ENCODE measurements at places on chromosomes 4 and X.
A peak's percentile ranks its signal among the peaks of the same experiment; 100 is the strongest.

GRCh38 chr4:17232566-17233253, 279.2 kb downstream of the QDPR start:
- no peak for DNase-seq

- no peak for DNase-seq
These were observed 242.7 kb upstream of the NWD2 start for GRCh38 chr4:37001688-37002436.

DNA sequence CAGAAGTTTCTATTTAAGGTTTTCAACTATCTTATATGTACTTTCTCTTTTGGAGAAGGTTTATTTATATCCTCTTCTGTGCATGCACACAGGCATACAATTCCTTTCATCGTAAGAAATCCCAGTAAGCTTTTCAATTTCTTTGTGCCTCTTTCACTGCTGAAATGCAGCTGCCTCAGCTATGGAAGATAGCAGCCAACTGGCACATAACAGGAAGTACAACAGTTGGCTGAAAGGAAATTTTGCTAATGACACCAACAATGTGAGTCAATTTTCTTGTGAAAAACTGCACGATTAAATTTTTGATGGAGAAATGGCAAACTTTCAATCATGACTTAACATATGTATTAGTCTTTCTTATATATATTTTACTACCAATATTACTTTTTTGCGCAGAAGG, 74.5 kb upstream of the PAQR3 start:
- DNase-seq: no peak

DNA sequence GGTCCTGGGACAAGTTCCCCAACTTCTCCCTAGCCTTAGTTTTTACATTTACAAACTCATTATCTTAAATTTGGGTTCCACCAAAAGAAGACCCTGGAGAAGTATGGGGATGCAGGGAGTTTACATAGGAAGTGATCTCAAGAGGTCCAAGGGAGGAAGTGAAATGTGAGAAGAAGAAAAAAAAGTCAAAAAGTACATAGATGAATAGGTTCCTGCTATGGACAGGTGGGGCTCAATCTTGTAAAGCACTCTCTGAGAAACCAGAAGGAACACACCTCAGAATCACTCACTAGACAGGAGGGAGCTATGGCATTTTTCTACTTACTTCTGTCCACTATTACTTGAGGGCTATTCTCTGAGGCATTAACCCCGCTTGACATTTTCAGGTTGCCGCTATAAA, 56.6 kb downstream of the ARHGAP6 start:
- no peak for DNase-seq

GRCh38 chr4:119664168-119664907, 35.7 kb upstream of the PDE5A start:
- DNase-seq: no peak

- DNase-seq: no peak
These were observed 178.7 kb upstream of the FAT1 start for GRCh38 chr4:186902361-186902760.

DNA sequence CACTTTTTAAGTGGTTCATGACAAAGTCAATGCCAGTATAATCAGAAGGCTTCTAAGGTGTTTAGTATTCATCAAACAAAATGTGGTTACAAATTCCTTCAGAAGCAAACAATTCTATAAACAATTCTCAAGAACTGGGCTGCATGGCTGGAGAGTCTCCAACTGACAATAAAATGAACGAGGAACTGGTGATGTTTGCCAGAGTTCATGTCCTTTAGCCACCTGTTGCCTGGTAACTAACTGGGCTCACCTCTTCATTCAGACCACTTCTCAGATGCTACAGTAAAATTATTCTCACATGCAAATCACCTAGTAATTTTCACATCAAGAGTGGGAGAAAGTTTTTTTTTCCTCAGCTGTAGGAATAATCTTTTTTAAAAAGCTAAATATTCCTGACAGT, 53.3 kb downstream of the CAMK2D start:
- DNase-seq: no peak

DNA sequence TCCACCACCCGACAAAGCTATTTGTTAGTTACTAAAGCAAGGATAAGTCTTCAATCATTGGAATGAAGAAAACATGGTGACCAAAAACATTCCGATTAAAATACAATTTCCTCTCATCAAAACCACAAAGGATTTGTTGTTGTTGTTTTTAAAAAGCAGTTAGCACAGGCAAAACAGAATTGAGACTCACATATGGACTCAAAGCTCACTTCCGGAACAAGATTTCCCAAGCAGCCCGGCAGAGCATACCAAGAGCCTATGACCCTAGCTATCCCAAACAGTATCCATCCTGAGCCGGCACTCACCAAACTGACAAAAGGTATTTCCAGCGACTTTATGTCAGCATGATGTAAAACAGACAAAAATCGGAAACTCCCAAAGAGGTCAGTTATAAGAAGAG, 39.9 kb downstream of the ADGRA3 start:
- DNase-seq: no peak

GRCh38 chr4:140757232-140757630, 1.0 kb upstream of the TBC1D9 start:
- no peak for DNase-seq

DNA sequence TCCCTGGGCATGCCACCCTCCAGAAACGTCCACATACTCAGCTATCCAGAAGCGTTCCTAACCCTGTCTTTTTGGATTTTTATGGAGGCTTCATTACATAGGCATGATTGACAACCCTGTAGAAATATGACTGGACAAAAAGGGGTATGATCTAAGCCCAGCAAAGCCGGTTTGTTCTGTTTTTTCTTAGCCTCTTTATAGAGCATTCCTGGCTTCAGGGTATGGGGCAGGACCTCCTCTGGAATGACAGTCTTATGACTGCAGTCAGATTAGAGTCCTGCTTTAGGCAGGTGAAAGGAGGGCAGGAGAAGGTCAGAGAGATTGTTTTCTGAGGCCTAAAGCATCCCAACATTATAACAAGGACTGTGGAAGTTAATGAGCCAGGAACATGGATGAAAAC, 137.4 kb downstream of the DCLK2 start:
- DNase-seq: no peak

GRCh38 chr4:76582074-76582816, 147.2 kb downstream of the SHROOM3 start:
- DNase-seq: no peak

- no peak for DNase-seq
These were observed 100.9 kb downstream of the PTCHD1 start for GRCh38 chrX:23435575-23435974.

DNA sequence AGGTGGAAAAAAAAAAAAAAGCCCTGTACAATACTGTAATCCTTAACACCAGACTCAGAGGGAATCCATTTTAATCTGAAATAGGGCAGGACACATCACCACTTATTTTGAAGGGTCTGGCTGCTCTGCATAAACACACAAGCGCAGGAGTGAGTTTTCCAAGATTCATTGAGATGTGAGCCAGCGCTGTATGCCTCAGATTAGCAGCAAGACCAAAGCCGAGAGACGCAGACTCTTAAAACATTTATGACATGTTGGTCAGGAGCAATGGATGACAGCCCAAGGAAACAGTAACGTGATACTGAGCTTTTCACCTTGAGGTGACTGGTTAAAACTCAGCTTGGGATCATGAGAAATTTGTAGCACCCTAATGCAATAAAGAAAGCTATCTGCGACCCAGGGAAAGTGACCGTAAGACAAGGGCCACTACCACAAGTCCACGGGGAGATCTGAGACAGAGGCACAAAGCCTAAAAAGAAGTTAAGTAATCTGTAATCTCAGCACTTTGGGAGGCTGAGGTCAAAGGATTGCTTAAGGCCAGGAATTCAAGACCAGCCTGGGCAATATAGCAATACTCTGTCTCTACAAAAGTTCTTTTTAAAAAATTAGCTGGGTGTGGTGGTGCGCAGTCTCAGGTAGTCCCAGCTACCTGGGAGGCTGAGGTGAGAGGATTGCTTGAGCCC, 210.6 kb downstream of the COL25A1 start:
- no peak for DNase-seq

- DNase-seq: no peak
These were observed 133.8 kb downstream of the AFF1 start for GRCh38 chr4:87068583-87069021.

DNA sequence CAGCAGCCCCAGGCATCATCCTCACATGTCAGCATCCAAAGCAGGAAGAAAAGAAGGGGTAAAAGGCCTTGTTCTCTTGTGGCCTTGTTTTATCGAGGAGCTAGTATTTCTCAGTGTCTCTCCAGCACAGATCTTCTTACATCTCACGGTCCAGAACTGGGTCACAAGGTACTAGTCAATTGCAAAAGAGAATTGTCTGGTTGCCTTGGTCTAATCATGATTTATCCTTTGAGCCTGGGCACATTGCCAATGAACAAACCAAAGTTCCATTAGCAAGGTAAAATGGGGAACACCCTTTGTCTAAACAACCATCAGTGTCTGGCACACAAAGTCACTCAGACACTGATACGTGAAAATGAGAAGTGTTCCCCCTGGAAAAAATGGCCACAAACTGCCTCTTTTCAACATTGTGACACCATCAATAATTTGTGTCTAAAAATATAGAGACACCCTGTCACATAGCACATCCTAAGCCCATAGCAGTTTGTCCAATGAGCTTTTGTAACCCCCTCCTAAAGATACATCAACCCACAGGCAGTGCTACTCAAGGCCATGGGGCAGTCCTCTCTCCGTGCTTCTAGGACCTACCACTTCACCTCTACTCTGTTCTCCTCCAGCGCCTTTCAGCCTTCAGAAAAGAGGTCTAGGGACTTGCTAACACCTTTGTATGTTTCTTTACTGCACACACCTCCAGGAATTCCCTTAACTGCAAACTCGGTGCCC, 534.4 kb downstream of the MID1IP1 start:
- DNase-seq: no peak

GRCh38 chr4:167238226-167238625, 3.9 kb upstream of the SPOCK3 start:
- no peak for DNase-seq

GRCh38 chrX:65595460-65595876, 60.9 kb upstream of the LAS1L start:
- peak; percentile 96 for DNase-seq

GRCh38 chr4:125641611-125642010, 326.9 kb downstream of the FAT4 start:
- no peak for DNase-seq

DNA sequence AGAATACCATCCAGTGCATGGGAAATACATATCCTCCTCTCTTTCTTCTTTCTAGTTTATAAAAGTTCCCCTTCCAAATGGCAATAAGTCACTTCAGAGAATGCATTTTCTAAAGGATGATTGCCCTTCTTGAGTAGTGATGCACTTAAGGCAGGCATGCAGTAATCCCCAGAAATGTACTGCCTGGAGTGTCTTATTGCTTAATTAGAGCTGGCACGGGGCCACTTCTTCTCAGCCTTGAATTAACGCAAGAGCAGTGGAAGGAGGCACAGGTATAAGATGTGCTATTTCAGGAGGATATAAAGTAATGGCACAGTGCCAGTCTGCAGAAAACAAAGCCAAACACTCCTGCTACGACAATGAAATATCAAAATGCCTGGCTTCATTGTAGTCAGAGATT, 371.4 kb upstream of the FAM241A start:
- DNase-seq: no peak
